ENCODE measurements at places on chromosomes 3 and 15. TPM values are rescaled to one million over a fixed set of nuclear protein-coding genes. Genes with fewer than 3 reads are reported as not detected.

- peak; percentile 51 for DNase-seq
These were observed 734 bp downstream of the TBL1XR1 start for GRCh38 chr3:177196456-177197040.

- DNase-seq, result no peak
These were observed 276.6 kb downstream of the RPLP1 start for GRCh38 chr15:69729167-69729748.

DNA sequence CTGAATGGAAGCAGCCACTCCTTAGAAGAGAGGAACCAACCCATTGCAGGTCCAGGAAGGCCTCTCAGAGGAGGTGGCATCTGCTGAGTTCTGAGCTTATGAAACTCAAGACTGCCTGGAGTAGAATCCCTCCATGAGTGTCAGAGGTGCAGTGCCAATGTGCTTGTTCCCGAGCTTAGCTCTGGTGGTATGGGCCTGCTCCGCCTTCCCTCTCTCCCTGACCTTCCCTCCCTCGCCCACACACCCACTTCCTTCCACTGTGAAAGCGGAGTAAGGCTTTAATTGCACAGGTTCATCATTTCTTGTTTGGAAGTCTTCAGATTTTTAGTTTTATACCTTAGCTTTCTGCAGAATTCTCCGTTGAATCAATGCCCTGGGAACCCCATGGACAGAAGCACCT lies 208.0 kb upstream of the BHLHE40 start:
- no peak for DNase-seq

- peak; percentile 72 for DNase-seq
These were observed 255.6 kb downstream of the ZNF621 start for GRCh38 chr3:40780291-40780924.

Gene EFHB
- polyA plus RNA-seq, result 2.5 TPM

Gene VPS33B
- 20.9 TPM for polyA plus RNA-seq

DNA sequence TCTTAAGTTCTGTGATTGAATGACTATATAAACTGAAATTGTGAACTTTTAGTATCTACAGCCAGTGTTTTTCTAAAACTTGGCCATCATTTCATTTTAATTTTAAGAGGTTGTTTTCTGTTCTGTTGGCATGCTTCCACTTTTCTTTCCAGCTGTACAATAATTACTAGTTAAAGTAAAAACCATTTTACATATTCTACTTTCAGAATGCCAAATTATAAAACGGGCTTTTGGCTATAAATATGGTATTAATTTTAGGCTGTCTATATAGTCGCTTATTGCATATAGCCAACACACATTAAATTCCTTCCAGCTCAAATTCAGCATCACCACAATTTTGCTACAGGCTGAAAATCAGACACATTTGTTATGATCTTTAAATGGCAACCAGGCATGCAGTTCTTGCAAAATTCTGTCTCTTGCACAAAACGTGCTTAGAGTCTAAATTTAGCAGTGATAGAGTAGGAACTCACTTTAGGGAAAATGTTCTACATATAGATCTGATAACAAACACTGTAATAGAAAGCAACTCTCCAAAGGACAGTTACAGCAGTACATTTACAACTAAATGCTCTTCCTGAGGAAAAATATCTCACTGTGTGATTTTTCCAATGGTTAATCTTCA lies 81.1 kb downstream of the BTD start:
- DNase-seq, result no peak

Gene RBP2
- polyA plus RNA-seq, result 0.75 TPM

GRCh38 chr3:25080461-25080860 lies 347.6 kb upstream of the RARB start:
- no peak for DNase-seq

GRCh38 chr15:71055461-71055860 lies 59.8 kb upstream of the THSD4 start:
- DNase-seq, result no peak

DNA sequence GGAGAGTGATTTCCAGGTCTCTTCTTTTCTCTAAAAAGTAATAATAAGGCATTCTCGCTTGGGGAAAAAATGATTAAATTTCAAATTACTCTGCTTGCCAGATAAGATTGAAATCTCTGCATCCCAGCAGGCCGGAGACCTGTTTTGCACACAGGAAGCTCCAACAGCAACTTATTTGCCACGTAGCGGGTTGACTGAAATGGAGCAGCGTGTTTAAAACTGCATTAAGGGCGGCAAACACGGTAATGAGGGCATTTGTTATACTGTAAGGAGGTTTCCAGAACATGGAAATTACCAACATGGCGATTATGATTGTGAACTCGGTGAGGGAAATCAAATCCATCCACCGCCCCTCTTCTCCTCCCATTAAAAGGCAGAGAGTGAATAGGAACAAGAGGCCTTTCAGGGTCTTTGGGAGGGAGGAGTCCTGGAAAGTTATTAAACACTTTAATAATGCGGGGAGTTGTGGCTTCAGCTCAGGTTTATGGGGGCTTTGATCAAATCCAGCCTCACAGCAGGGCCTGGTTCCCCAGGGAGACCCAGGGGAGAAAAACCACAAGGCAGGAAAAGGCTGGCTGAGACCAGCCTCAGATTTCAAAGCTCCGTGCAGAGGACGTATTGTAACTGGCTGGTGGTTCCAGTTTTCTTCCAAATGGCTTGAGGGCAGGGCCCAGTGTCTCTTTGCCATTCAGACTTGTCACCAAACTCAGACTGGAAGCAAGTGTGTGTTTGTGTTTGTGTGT lies 242.3 kb downstream of the TLE3 start:
- DNase-seq, result no peak

GRCh38 chr3:154122912-154123559 lies 1.8 kb downstream of the ARHGEF26 start:
- DNase-seq, result peak; percentile 30

Gene CD200R1
- polyA plus RNA-seq, result 0.53 TPM

DNA sequence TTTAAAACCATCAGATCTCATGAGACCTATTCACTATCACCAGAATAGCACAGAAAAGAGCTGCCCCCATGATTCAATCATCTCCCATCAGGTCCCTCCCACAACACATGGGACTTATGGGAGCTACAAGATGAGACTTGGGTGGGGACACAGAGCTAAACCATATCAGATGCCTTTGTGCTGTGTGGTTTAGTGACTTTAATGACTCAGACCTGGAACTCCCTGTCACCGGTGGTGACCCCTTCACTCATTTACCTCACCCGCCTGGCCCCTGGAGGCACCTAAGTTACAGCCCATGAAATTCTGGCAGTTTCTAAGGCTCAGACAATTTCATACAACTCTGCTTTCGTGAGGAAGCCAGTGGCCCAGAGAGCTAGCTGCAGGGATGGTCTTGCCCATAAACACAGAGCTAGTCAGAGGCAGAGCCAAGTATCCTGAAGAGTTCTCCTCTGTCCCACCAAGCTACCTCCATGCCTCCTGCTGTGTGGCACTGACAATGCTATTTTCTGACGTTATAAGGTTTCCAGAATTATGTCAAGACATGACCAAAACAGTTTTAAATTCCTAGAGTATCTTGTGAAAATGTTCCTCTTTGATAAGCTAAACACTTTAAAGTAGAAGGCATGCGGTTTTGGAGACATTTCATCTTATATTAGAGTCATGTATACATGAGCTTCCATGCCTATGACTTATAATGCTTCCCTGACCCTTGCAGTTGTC lies 231.1 kb upstream of the IL12A start:
- no peak for DNase-seq

Gene LEKR1
- 3.2 TPM for polyA plus RNA-seq

Gene AAGAB
- polyA plus RNA-seq, result 62.0 TPM

DNA sequence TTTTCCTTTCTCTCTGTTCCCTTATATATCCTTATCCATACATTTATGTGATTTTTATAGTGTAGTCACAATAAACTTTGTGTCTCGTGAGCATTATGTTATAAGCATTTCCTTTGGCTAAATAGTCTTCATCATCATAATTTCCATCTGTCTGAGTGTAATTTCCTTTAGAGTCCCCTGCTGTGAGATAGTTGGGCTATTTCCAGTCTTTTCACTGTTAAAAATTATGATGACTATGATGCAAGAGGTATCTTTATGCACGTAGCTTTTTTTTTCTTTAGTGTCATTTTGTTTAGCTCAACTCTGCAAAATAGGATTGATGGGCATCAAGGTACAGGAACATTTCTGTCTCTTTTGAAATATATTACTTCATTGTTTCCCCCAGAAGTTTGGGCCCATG lies 26.9 kb upstream of the CA12 start:
- DNase-seq, result no peak

Gene MON1A
- 6.6 TPM for polyA plus RNA-seq

Gene ASB14
- 1.4 TPM for polyA plus RNA-seq

Data from left kidney (tissue), 8 donors.